ENCODE measurements at places on chromosomes 13 and 19. TPM values are rescaled to one million over a fixed set of nuclear protein-coding genes. Genes with fewer than 3 reads are reported as not detected.

DNA sequence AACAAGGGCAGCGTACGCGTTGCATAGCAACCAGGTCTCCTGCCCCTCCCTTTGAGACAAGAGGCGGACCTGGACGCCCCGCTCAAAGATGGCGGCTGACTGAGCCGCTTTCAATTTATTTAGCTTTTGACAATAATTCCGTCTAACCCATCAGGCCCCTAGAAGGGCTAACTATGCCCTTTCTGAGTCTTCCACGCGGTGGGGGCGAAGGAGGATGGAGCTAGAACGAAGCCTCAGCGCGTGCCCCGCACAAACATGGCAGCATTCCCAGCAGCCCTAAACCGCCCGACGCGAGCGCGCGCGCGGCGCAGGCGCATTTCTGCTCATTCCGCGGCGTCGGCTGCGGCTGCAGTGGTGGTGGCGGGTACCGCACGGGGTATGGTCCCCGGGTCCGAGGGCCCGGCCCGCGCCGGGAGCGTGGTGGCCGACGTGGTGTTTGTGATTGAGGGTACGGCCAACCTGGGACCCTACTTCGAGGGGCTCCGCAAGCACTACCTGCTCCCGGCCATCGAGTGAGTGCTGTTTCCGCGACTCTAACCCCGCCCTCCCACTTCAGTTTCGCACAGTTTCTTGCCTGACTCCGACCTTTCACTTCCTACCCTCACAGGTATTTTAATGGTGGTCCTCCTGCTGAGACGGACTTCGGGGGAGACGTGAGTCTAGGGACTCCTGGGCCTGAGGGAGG, at the start of gene MED25:
Gene MED25 (plus strand): TSS at position 326 of the 685 bp plus-strand sequence. CDS start 53 bp downstream, at position 379.
- peak; percentile 55 for DNase-seq

GRCh38 chr19:55486043-55486970, 1.3 kb downstream of the NAT14 start:
- no peak for DNase-seq

GRCh38 chr13:85806553-85807175, 7.4 kb upstream of the SLITRK6 start:
- peak; percentile 47 for DNase-seq

DNA sequence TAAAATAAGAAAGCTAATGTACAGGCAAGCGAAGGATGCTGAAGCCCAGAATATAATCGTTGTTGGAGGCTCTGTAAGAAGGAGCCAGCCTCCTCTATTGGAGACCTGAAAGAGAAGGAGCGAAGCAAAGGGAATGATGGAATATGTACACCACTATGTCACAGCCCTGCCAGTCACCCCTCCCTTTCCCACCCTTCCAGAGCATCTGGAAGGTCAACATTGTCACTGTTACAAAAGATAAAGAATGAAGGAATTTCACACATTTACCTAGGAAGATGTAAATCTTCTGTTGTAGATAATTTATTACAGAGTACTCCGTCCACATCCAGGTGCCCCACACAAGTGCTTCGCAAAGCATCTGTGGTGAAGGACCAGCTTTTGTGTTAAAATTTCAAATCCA, 39.7 kb upstream of the SACS start:
- no peak for DNase-seq

DNA sequence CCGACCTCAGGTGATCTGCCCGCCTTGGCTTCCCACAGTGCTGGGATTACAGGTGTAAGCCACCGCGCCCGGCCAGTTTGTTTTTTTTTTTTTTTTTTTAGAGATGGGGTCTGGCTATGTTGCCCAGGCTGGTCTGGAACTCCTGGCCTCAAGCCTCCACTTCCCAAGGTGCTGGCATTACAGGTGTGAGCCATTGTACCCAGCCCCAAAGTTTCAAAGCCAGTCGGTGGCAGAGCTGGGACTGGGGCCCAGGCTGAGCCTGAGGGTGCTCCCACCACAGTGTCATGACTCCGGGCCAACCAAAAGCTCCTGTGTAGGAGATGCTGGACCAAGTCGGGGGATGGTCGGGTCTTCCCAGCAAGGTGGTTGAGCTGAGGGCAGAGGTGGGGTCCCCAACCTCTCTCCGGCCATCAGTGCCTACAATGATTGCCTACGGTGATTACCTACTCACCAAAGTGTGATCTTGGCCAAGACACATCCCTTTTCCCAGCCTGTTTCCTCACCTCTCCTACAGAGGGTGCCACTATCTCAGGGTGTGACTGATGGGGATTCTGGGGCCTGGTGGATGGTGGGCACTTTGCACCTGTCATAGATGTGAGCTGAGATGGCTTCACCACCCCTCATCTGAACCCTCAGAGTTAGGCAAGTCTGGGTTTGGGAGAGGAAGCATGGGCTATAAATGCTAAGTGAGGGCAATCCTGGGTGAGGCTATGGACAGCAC, 5.9 kb upstream of the SAMD1 start:
- no peak for DNase-seq

DNA sequence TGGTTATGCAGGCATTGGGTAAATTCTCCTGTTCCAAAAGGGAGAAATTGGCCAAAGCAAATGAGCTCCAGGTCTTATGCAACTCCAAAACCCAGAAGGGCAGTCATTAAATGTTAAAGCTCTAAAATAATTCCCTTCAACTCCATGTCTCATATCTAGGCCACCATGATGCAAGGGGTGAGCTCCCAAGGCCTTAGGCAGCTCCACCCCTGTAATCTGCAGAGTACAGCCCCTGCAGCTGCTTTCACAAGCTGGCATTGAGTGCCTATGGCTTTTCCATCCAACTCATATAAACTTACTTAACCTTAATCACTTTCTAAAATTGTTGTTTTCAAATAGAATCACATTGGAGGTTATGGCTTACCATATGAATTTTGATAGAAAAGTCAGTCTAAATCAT, 44.7 kb upstream of the ZNF429 start:
- no peak for DNase-seq

DNA sequence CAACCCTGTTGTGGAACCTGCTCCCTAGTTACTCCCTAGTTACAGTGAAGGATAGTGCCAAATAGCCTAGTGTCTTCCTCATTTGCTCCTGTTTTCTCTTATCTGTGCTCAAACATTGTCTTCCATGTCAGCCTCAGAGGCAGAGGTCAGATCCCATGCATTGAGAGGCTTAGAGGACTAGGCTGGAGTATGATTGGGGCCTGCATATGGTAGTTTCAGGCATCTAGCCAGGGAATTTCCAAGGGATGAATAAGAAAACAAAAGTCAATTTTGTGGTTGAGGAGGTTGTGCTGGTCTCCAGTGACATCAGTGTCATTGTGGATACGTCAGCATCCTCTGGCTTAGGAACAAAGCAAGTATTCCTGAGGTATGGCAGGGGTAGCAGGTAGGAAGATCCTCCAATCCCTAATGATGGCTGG, 9.4 kb downstream of the ZNF546 start:
- peak; percentile 59 for DNase-seq

- no peak for DNase-seq
These were observed 2.9 kb downstream of the LSM7 start for GRCh38 chr19:2325281-2326046.

- DNase-seq = no peak
These were observed 4.9 kb downstream of the RCBTB2 start for GRCh38 chr13:48527955-48528354.

DNA sequence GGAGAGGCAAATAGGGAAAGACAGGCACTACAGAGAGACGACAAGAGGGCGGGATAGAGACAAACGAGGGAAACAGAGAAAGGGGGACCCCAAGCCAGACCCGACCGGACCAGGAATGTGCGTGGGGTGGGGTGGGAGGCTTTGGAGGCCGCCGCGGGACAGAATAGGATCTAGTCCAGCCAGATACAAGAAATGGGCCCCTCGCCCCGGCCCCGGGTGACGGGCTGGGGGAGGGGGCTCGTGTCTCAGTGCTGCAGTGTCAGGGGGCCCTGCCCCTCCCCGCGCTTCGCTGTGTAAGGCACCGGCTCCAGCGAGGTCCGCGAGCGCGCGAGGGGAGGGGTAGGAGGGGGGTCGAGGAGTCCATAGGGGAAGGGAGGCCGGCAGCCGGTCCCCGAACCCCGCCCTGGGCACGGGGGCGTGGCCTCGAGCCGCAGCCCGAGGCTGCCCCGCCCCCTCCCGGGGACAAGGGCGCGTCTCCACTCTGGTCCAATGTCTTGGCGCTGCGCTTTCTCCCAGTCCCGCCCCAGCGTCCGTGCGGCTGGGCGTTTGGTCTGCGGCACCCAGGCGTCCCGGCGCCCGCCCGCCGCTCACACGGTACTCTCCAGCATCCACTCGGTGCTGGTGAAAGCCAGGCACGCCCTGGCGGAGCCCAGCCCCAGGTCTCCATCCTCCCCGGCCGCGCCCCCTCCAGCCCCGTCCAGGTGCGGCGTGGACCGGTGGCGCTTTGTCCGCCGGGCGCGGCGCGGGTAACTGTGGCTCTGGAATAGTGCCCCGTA, 11.0 kb downstream of the IFNL1 start:
- DNase-seq = no peak

- DNase-seq = no peak
These were observed 802 bp downstream of the DMPK start for GRCh38 chr19:45781214-45782161.

- no peak for DNase-seq
These were observed 50.9 kb downstream of the AKAP11 start for GRCh38 chr13:42322806-42323205.

DNA sequence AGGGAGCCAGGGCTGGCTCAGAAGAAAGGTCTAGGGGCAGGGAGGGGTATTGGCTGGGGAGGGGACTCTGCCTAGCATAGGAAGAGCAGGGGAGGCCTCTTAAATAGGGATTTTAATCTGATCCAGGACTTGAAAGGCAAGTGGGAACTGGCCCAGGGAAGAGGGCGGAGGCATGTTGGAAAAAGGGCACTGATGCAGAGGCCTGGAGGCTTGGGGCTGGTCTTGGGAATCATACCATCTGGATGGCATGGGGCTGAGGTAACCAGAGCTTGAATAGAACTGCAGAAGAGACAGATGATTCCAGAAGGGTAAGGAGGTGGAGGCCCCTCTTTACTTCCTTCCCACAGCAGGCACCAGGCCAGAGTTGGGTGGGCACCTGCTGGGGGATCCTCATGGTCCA, 29.1 kb downstream of the CERS4 start:
- no peak for DNase-seq

DNA sequence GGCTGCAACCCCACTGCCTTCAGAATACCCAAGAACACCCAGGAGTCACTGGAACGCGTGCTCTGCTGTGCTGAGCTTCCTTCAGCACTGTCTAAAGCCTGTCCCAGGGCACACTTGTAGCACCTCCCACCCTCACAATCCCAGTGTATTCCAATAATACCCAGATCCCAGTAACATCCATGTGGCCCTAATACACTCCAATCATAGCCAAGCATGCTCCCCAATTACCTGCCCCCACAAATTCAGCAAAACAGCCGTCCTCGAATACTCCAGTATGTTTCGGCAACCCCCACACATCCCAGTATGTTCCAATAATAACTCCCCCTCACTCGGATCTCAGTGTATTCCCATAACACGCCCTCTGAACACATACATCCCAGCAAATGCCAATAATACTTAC, 29.2 kb downstream of the SHANK1 start:
- DNase-seq = no peak

- DNase-seq = no peak
These were observed 148.7 kb downstream of the NALCN start for GRCh38 chr13:101267656-101268055.

DNA sequence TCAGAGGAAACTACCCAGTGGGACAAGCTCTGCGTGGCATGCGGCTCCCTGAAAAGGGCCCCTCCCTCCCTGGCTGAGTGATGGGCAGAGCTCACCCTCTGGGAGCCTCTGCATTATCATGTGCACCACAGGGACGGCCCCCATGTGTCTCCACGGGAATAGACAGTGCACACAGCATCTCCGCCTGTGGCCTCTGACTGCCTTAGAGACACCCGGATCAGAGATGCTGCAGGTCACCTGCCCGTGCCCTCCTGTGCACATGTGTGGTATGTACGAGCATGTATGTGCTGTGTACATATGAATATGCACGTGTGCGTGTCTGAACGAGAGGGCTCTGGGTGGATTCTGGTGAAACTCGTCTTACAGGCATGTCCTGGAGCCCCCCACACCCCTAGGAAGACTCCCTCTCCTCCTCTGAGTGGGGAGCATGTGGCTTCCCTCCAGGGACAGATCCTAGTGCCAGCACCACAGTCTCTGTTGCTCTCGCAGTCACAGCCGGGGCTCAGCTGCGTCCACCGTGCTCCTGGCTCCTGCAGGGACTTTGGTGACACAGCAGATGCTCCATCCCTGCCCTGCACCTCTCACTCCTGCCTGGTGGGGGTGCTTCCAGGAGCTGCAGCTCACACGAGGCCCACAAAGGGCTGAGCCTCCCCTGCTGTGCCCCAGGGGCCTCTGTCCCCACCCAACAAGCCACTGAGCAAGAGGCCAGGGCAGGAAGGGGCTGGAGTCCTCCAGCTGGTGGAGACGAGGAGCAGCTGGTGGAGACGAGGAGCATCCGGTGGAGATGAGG, 19.6 kb downstream of the C13orf46 start:
- DNase-seq = no peak

GRCh38 chr13:45482571-45483173, 17.9 kb downstream of the COG3 start:
- DNase-seq = no peak

DNA sequence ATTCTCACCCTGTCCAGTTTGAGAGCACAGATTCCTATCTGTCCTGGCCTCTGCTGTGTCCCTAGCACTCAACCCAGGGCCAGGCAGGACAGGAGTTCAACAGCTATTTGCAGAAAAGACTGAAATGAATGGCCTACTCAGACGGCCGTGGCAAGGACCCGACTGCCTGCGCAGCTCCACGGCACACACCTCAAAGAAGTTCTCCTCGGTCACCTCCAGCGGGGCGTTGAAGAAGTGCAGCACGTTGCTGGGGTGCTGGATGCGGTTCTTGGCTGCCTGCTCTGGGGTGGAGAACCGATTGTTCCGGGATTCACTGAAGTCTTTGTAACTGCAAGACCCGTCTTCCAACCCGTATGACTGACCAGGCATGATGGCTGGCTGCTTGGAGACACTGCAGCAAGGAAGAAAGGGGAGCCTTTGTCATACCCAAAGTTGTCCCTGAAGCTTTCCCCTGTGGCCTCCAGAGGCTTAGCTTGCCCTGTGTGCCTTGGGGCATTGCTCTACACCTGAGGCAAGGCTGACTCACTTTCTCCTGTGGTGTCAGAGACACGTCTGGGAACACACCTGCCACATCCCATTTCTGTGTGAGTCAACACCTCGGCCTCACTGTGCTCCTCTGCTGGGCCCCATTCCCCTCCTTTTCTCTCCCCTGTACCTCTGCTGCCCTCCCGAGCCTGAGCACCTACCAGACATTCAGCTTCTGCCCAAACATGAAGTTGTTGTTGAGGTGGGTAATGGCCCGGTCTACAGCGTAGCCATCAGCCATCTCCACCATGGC, 6.8 kb upstream of the ECH1 start:
- no peak for DNase-seq

- DNase-seq = no peak
These were observed 228.7 kb downstream of the KCNRG start for GRCh38 chr13:50243931-50244330.

GRCh38 chr19:7590256-7590655, 5.4 kb upstream of the CAMSAP3 start:
- no peak for DNase-seq

The ZNF534 gene
- polyA plus RNA-seq = 0.04 TPM

The LRP3 gene
- polyA plus RNA-seq = 15.8 TPM

The ZNF571 gene
- 1.6 TPM for polyA plus RNA-seq

The ATXN8OS gene
- polyA plus RNA-seq = not detected

The SNAPC2 gene
- polyA plus RNA-seq = 17.7 TPM

The IL17D gene
- 3.0 TPM for polyA plus RNA-seq

The CA11 gene
- polyA plus RNA-seq = 3.7 TPM

The ZNF829 gene
- polyA plus RNA-seq = 1.1 TPM

The SIGLEC10 gene
- not detected for polyA plus RNA-seq

The ZNF382 gene
- polyA plus RNA-seq = 2.2 TPM

The MUC16 gene
- not detected for polyA plus RNA-seq

The SULT2A1 gene
- polyA plus RNA-seq = not detected

The NAXD gene
- 35.0 TPM for polyA plus RNA-seq

The OR7C2 gene
- not detected for polyA plus RNA-seq

The PPP1R13L gene
- polyA plus RNA-seq = 5.1 TPM

The B3GNT3 gene
- polyA plus RNA-seq = not detected

The SLC25A41 gene
- polyA plus RNA-seq = not detected
